ENCODE measurements at places on chromosomes 4 and X.

DNA sequence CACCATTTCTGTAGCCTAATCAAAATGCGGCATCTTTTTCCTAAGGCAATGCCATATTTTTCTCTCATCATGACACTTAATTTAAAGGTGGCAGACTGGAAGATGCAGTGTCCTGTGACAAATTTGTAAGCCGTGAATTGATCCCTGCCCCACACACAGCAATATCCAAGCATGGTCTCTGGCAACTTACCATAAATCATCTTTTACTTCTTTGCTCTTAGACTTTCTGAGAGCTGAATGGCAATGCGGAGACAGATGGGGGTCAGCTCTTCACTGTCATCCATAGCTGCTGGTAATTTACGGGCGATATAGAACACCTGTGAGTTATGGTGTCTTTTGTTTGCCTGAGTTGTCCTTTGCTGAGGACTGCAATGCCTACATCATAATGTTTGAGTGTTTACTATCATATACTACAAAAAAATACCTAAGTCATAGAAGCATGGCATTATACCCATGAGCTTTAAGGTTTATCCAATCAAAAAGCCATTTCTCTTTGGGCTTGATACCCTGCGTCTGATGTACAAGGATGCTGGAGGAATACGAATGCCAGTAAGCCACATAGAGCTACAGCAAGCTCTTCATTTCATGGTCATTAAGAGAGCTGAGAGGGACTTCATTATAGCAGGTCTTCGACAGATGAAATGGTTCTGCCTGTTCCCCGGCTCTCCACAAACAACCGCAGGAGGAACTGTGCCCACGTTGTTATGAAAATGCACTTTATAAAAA is 148.1 kb downstream of the TRIML1 start:
- no peak for DNase-seq

GRCh38 chr4:186118582-186118981 is 14.1 kb downstream of the FAM149A start:
- DNase-seq = no peak

GRCh38 chr4:185566972-185567371 is 31.7 kb upstream of the PDLIM3 start:
- peak; percentile 56 for DNase-seq

- no peak for DNase-seq
Observed at GRCh38 chr4:88097301-88097700, 61.1 kb downstream of the ABCG2 start.

DNA sequence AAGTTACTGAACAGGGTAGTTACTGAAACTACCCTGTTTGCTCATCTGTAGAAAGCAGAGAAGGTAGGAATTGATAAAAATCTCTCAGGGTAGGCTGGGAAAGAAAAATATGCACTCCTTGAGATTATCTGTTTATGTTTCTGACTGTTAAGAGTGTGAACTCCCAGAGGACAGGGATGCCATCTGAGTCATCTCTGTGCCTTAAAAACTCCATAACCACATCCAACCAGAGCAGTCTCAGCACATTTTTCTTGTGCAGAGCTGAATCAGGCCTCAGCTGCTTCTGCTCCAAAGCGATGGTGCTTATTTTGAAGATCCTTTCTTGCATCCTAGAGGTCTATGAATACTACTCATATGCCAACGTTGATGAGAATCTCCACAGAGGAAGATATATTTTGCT is 9.9 kb downstream of the CENPVL3 start:
- no peak for DNase-seq

DNA sequence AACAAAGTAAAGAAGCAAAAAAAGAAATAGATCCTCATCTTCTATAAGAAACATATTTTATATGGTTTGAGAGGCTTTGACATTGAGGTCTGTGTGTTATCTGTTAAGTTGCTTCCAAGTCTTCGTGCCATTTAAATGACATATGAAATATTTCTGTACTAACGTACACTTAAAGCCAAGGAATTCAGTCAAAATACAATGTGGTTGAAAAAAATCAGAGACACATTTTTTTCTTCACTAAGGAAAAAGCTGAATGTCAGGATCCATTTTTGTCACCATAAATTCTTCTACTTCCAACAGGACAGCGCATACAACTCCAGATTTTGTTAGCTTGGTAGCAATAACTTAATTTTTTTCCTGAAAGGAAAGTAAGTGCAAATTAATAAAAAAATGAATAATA is 168.5 kb downstream of the FAT4 start:
- no peak for DNase-seq

DNA sequence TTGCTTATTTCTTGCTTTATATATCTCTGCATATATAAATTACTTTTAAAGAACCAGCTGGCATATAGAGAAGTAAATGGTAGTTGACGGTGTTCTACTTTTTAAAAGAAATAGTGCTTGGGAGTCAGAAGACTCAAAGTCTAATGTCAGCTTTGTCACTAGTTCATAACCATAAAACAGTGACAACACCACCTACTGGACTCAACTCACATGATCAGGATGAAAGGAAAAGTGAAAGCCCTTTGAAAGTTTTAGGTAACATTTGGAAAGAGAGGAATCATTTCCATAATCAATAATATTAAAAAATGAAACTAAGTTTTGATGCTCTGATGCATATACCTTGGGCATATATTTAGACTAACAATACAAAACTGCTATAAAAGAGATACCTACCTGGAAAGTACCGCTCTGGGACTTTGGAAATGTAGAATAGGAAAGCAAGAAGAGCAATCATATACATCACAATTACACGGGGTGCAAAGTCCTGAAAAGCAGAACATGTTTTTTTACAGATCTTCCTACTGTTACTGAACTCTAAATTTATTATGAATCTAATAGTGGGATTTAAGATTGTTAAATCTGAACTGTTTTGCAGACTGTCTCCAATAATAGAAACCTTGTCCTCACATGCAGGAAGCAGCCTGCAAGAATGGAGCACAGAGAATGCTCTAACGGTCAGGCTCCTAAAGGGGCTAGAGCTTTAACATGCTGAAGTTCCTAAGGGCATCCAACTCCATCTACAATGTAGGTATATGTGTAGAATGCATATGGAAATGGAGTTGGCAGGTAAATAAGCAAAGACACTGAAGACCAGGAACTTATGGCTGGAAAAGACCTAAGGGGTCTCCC is 15.6 kb downstream of the PAQR3 start:
- no peak for DNase-seq

DNA sequence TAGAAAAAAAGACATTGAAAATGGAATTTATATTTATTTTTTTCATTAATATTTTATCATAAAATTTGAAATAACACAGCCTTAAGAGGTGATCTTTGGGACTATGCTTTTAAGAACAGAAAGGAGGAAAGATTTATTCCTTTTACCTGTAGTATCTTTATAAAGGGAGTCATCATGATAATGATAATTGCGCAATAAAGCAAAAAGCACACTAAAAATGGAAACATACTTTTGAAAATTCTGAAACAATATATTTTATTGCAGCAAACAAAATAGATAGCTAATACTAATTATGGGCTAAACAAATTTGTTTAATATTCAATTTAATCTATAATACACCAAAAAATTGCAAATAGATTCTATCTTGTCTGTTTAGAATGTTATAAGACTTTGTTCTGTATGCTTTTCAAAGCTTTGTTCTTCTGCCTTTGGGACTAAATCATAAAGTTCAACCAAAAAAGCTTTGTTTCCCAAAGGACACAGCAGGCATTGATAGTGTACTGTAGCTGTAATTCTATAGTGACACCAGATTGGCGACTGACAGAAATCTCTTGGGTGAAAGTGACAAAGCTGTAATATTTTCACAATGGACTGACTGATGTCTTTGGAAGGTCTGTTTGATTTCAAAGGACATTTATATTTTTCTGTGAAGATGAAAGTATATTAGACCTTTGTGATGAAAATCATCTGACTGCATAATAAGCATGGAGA is 2156.6 kb upstream of the TENM3 start:
- no peak for DNase-seq

DNA sequence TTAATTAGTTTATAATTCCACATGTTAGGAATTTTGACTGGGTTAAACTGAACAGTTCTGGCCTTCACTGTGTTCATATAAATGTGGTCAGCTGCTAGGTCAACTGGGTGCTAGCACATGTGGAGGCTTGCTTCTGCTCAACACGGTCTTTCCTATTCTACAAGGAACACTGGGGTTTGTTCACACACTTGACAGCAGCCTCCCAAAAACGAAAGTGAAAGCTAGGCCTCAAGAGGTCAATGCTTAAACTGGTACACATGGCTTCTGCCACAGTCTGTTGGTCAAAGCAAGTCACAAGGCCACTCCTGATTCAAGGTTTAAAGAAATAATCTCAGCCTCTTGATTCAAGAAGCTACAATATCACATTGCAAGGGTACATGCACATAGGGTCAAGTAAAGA is 126.5 kb downstream of the QDPR start:
- DNase-seq = peak; percentile 4

Measured in smooth muscle cell of the brain vasculature (primary cell).